CD4-positive, alpha-beta T cell treated with Interleukin-15 for 4 hours (primary cell): ENCODE measurements at places on chromosomes 1 and 21.
A peak's percentile ranks its signal among the peaks of the same experiment; 100 is the strongest.

DNA sequence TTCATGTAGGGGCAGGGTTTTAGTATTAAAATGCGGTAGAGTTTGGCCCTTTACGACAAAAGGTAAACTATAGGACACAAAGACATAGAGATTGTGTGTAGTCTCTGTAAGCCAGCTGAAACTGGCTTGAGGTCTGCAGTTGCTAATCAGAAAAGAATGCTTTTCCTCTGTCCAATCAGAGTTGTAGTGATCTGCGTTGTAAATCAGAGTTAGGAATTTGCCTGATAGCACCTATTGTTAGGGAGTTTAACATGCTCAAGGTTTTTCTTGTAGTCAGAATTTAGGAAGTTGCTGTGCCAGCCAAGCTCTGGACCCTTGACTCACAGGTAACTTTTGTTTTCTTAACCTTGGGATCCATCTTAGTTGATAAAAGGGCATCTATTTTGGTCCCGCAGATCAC, 61.2 kb upstream of the VTCN1 start:
- DNase-seq, result no peak

DNA sequence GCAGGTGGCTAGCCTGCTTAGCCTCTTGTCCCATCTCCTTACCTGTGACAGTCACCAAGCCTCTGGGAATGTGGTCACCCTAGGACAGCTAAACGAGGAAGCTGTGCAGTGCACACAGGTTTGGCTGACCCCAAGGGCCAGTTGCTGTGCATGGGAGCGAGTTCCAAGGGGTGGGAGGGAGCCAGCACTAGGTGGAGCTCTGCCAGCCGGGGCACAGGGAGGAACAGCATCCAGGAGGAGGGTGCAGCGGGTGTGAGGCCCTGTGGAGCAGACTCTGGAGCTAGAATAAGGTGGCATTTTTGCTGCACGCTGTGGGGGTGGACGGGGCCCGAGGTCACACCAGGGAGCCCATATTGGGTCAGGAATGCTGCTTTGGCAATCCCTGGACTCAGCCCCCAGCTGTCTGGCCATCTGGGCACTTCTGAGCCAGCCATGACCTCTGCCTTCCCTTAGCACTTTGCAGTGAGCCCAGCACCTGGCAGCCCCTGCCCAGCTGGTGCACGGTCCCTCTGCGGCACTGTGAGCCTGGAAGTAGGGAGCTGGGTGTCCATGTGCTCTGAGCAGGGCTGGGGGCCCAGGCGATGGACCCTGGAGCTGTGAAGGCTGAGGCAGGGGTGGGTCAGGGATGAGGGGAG, 8.7 kb downstream of the PDXK start:
- no peak for DNase-seq

- DNase-seq, result no peak
Measured at GRCh38 chr1:117644696-117645311, 39.0 kb downstream of the TENT5C start.

GRCh38 chr1:219576931-219577730, 35.8 kb downstream of the ZC3H11B start:
- DNase-seq, result no peak

GRCh38 chr1:97433094-97433823, 487.6 kb downstream of the DPYD start:
- no peak for DNase-seq

- DNase-seq, result no peak
Measured at GRCh38 chr1:165888552-165888920, 61.1 kb downstream of the UCK2 start.

DNA sequence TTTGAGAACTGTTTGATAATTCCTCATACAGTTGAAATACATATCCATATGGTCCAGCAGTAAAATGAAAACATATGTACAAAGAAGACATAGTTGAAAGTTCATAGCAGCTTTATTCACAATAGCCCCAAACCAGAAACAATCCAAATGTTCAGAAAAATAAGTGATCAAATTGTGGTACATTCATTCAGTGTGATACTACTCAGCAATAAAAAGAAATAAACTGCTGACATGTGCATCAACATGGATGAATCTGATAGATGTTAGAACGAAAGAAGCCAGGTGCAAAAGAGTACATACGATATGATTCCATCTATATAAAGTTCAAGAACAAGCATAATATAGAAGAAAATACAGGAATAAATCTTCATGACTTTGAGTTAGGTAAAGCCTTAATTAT, 77.2 kb downstream of the EVI5 start:
- DNase-seq, result no peak

DNA sequence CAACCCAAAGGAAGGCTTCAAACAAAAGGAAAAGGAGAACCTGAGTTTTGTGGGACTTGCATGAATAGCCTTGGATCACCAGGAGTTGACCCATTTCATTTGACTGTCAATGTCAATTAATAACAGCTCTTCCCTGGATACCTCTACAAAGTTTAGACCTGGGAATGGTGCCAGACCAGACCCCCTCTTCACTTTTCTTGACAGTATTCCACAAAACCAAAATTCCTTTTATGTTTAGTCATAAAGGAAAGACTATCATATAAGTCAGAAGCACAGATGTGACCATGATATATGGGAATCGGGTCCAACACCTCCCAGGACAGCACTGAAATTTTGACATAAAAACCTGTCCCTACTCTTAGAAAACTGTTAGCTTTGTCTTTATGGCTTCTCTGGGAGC, 191.8 kb downstream of the LYPLAL1 start:
- no peak for DNase-seq

DNA sequence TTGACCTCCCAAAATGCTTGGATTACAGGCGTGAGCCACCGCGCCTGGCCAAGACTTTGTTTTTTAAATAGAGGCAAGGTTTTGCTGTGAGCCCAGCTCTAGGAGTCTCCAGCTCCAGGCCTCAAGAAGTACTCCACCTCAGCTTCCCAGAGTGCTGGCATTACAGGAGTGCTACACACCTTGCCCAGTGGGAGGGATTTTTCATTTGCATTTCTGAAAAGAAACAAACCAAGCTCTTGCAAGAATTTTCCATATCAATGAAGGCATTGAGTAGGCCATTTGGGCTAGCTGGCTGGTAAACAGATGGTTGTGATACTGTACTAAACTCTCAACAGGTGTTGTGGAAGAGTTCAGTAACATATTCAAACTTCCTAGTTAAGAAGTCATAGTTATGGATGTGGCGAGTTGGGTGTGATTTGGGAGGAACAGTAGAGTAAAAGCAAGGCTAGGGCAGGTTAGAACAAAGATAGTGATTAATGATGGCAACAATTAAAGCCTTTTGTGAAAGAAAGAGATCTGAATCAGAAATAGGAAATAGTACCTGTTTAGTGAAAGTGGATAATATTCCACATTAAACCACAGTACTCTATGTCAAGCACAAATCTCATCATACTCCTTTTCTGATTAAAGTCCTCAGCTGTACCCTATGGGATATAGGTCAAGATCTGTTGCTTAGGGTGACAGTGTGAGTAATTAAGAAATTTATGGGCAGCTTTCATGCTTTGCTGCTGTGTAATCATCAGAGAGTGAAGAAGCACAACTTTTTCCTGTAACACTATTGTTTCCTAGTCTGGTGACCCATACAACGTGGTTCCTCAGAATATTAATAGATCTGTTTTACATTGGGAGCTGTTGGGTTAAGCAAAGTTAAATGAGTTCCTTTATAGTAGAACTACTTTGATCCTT, 10.7 kb downstream of the AKIRIN1 start:
- no peak for DNase-seq

GRCh38 chr1:78437396-78437795, 53.4 kb upstream of the PTGFR start:
- no peak for DNase-seq

- DNase-seq, result no peak
Measured at GRCh38 chr1:17545356-17545755, 5.9 kb downstream of the ARHGEF10L start.

DNA sequence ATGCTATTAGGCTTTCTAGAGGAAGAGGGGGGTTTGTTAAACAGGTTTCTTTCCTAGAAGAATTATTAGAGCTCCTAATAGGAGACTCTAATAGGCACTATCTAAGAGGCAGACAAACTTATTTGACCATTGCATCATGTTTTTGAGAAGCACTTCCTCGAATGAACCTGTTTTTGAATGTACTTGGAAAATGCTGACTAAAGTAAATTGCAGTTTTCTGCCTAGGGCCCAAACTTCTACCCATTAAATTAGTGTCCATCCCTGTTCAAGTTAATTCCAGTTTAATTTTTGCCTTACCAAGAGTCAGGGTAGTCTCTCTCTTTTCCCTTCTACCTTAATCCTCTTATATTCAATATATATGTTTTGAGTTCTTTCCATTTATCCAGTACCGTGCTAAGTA, 1029.6 kb downstream of the TTLL7 start:
- DNase-seq, result no peak

DNA sequence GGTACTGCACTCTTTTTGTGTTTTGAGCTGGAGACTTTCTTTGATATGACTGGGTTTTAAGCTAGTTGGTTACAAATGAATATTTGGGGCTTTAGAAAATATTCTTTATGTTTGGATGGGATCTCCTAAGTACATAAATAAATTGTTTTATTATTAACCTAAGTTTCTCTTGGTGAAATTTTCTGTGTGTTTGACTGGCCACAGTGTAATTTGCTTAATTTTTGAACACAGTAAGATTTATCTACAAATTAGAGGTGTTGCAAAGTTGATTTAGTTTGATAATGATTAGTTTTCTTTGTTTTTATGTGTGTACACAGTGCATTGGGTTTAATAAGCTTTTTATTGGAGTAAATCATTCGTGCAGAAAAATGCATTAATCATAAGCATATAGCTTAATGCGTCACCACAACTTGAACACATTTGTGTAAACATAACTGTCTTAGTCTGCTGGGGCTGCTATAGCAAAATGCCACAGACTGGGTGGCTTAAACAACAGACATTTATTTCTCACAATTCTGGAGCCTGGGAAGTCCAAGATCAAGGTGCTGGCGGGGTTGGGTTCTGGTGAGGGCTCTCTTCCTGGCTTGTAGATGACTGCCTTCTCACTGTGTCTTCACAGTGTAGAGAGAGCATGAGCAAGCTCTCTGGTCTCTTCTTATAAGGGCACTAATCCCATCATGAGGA, 17.4 kb upstream of the SLC6A9 start:
- no peak for DNase-seq

- DNase-seq, result no peak
Measured at GRCh38 chr1:198153103-198153502, 3.7 kb upstream of the NEK7 start.

- DNase-seq, result no peak
Measured at GRCh38 chr21:29217818-29218291, 80.9 kb upstream of the BACH1 start.

DNA sequence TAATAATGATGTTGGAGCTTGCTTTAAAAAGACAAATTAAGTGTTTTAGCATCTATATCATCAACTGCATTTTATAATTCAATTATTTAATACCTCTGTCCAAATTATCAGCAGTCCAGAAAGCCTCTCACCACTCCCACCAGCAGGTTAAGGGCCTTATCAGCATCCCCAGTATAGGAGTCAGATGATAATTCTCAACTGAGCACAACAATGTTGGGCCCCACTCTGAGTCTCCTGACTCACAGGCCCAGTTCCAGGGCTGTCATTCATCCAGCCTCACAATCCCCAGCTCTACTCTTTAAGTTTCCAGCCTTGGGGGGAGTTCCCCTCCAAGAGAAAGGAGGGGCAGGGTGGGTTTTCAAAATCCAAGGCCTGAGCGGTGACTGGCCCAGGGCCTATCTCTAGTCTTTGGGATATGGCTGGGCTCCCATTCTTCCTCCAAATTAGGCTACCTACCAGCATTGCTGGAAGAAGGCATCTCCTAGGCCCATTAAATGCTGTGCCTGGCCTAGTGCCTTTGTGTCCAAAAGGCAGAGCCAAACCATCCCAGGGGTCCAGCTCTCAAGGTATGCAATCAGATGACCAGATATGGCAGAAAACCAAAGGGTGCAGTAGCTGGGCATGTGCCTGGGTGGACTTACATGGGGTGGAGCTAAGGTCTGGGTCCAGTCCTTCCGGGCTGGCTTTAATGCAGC, 134.1 kb downstream of the GLUL start:
- no peak for DNase-seq

GRCh38 chr1:222167111-222167510, 380.8 kb downstream of the HHIPL2 start:
- no peak for DNase-seq

DNA sequence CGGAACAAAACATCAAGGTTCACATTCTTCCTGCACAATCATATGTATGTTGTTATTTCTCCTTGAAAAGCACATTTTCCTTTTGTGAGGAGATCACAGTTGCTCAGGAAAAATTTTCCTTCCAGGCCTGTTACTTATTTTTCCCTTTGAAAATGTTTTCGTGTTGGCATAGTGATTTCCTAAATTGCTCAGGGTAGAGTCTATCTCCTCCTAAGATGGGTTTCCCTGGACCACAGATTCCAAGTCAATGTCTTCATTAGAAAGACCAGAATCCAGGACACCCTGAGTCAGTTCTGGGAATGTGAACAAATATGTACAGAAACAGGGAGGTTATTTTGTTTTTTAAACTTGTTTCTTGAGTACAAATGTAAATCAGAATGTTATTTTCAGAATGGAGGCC, 94.3 kb upstream of the C1orf105 start:
- DNase-seq, result no peak

GRCh38 chr1:32806910-32807523, 10.1 kb downstream of the YARS1 start:
- DNase-seq, result no peak

DNA sequence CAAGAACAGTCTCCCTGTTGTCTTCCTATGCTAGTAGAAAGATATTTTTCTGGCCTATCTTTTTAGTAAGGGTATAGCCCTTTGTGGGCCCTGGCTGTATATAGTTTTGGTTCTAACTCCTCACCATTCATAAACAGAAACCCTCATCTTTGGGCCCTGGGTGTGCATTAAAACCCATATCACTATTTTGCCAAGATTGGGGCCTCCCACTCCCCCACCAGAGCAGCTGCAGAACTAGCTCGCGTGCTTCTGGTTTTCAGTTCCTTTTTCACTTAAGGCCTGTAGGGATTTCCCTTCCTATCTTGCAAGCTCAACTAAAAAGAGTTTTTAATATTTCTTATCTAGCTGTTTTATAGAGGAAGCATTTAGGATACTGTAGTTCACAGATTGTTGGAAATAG, 106.4 kb downstream of the RGL1 start:
- DNase-seq, result peak; percentile 7

DNA sequence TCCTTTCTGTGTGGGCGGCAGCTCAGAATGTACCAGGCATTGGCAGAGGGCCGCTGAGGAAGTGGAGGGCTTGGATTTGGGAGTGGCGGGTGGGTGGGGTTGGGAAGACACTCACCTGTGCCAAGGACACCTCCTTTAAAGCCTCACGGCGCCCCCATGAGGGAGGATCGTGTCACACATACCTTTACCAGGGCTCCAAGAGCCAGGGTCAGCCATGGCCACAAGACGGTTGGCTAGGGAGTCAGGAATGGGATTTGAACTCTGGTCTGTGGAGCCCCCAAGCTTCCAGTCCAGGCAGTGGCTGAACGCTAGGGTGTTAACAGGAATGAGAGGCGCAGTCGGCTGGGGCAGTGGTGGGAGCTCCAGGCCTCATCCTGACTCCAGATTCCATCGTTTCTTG, 4.6 kb downstream of the NBL1 start:
- DNase-seq, result no peak

DNA sequence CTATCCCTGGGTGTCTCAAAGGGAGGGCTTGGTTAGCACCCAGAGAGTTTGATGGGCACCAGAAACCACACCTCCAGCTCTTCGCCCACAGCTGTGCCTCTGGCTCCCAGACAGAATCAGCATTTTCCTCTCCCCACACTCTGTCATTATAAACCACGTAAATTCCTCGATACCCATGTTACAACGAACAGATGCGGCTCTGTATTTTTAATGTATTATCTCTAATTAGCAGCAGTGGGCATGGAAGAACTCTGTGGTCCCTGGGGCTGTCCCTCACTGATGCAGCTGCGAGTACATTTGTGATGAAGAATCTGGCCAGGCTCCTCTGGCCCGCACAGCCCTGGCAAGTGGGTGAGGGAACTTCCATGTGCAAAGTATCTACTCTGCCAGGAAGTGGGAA, 10.8 kb downstream of the HMGB4 start:
- no peak for DNase-seq
